ENCODE measurements at places on chromosomes 2 and 18.

- DNase-seq: peak; percentile 92
These were observed 1.1 kb upstream of the DUSP2 start for GRCh38 chr2:96146153-96146880.

GRCh38 chr18:3649633-3650426 is 199.9 kb downstream of the TGIF1 start:
- no peak for DNase-seq

- DNase-seq: no peak
These were observed 1.9 kb upstream of the WDR75 start for GRCh38 chr2:189439342-189439741.

DNA sequence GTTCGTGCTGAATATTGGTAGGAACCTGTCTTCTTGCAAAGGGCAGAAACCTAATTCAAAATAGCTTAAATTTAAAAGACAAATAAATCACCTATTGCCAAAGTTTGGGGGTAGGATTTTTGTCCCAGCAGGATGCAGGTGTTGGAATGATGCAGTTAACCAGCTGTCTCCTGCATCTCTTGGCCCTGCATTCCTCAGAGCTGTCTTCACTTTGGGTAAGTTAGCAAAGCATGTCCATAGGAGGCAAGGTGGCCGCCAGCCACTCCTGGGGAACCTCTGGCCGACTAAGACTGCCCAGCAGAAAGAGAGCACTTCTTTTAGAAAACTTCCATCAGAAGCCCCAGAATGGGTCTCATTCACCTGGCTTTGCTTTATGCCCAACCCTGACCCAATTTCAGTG is 20.5 kb upstream of the NYAP2 start:
- no peak for DNase-seq

DNA sequence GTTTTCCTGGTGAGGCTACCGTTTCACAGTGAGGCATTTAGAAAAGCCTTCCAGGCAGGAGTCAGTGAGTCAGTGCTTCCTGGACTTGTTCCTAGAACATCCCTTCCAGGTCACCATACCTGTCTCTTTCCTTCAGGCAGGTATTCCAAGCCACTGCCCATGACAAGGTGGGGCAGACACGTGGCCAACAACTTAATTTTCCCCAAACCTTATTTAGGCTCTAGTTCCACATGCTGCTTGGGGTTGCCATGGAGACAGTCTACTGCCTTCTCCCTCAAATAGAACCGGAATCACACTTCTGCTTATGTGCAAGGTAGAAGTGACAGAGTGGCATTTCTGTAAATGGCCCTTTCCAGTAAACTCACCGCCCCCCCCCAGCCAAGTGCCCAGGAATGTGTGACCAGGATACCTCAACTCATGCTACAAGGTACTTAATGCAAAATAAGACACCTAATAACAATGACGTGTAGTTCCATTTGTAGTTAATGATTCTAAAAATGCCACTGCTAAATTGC is 258.3 kb downstream of the PRKCE start:
- no peak for DNase-seq

- DNase-seq: no peak
These were observed 63.8 kb downstream of the HAUS1 start for GRCh38 chr18:46167971-46168370.

DNA sequence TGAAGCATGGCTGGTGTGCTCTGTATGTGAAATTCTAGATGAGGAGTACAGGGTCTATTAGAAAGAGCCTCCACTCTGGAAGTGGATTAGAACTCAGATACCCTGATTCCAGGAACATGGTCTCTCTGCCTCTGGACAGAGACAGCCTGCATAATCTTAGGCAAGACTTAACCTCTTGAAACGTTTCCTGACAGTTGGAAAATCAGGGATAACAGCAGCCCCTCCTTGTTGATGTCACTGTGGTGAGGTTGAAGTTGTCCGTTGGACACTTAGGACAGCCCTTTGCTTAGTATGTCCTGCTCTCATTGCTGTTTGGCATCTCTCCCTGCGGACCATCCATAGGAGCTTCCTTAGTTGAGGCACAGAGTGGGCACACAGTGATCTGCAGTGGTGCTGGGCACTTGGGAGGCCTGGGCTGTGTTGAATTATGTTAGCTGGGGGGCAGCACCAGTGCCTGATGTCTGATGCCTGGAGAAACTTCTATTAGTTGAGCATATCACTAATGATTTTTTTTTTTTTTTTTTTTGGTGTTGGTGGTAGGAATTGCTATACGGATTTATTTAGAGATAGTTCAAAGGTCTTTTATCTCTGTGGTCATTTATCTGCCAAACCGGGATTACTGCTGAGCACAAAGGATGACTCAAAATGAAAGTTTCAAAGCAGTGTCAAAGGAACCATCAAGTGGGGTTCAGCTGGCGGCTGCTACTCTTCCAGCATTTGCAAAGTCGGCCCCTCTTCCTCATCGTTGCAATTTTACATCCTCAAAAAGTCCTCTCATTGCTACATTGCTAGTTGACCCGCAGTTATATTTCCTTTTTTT is 28.8 kb downstream of the SETBP1 start:
- DNase-seq: no peak

GRCh38 chr2:128604045-128604444 is 285.4 kb upstream of the HS6ST1 start:
- no peak for DNase-seq

GRCh38 chr2:174888146-174888545 is 117.0 kb downstream of the CHN1 start:
- DNase-seq: no peak

DNA sequence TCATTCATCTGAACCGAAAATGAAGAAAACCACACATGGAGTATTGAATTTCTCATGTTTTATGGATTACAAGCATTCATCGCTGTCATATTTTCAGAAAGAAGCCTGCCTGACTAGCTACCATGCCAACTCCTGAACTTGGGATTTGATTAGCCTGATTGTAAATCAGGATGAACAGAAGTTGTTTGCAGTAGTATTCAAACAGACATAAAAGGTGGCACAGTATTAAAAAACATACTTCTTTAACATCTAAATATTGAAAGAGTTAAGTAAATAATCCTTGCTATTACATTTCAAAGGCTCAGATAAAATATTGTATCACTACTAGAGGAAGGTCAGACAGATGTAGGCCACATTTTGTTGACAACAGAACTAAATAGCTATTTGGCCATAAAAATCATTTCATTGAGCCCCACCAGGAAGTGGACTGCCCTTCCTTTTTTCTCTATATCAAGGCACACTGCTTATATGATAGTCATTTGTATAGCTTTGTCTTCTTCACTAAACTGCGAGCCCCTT is 21.6 kb downstream of the SLC38A11 start:
- no peak for DNase-seq

DNA sequence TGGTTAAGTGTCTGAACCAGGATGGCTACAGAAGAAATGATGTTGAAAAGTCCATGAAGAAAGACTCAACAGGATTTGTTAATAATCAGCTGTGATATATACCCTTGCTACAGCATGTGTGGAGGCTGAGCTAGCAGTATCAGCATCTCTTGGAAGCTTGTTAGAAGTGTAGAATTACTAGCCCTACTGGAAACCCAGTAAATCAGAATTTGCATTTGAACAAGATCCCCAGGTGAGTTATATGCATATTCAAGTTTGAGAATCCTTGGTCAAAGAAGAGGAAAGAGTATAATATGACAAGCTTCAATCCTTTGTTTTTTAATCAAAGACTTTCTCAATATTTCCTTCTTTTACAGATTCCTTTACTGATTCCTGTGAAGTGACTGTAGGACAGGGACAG is 109.0 kb upstream of the KCNJ3 start:
- DNase-seq: no peak

DNA sequence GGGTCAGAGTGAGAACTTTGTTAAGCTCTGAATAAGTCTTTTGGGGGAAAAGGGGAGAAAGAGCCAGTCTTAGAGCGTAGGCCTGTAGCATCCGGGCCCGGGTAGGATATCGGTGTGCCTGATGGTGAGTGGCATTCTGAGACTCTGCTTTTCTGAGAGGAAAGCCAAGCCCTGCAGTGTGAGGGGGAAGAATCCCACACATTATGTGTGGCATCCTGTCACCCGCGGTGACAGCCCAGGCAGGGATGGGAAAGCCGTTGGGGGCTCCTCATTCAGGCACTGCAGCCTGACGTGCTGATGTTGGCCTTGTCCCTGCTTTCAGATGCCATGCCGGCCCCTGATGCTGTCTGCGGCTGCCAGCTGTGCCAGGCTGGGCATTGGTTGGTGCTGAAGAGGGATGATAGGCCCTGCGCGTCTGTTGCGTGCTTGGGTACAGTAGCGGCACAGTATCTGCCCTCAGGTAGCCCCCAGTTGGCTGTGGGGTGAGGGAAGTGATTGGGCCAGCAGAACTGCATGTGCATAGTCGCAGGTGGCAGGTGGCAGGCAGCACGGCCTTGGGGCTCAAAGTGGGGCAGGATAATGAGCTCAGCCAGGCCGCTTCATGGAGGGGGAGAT is 37.6 kb downstream of the GLI2 start:
- DNase-seq: no peak

DNA sequence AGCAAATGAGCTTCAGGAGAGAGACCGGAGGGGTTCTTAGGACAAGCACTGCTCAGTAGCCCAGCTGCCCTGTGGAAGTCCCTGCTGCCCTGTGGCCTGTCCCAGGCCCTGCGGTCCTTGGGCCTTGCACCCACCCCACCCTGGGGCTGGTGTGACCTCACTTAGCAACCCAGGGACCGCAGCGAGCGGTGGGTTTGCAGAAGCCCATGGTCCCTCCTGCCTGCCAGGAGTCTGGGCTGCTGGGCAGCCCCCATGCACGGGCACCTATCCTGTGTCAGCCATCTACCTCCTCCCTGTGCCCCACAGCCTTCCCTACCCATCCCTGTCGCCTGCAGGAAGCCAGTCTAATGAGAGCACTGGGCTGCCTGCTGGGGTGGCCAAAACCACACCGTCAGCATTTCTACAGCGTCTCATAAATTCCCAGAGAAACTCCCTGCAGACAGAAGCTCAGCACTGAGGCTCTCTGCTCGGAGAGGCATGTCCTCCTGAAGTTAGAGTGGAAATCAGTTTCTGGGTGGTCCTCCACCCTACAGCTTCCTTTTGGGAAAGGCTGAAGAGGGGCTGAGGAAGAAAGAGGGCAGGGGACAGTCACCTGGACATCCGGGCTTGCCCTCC is 231.1 kb upstream of the HS6ST1 start:
- DNase-seq: no peak

DNA sequence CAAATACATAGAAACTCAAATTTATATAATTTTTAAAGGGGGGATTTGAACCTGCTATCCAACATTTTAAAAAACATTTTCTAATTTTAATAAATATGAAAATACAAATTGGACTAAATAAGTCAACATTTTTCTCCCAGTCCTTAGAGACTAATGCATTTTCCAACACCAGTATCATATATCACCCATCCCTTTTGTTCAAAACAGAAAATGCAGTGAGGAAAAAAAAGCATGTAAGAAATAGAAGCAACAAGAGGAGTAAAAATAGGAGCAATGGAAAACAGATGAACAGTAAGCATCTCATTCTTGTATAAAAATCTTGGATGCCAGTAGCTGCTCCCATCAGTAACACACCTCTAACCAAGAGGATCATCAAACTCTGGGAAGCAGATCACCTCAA is 25.5 kb downstream of the KLF7 start:
- DNase-seq: no peak

GRCh38 chr2:121828281-121828731 is 72.9 kb downstream of the TSN start:
- no peak for DNase-seq

DNA sequence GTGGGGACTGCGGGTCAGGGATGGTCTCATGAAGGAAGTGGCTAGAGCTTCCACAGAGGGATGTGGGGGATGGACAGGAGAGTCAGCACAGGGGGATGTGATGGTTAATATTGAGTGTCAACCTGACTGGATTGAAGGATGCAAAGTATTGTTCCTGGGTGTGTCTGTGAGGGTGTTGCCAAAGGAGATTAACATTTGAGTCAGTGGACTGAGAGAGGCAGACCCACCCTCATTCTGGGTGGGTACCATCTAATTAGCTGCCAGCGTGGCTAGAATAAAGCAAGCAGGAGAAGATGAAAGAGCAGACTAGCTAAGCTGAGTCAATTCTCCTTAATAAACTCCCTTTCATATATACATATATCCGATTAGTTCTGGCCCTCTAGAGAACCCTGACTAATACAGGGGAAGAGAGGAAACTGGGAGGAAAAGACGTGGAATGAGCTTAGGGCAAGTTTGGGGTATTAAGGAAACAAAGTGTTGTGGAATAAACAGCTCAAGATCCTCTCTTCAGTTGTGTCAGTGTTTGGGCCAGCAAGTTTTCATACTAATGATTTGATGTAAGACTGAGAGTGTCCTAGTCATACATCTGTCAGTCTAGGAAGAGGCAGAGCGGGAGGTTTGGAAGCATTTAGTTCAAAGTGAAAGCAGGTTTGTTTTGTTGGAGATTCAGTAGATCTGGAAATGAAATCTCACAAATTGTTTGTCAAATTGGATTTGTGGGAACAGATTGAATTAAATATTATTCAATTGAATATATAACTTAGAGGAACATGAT is 135.2 kb upstream of the NT5C1B start:
- no peak for DNase-seq
